ENCODE measurements at places on chromosomes 5 and 9.

DNA sequence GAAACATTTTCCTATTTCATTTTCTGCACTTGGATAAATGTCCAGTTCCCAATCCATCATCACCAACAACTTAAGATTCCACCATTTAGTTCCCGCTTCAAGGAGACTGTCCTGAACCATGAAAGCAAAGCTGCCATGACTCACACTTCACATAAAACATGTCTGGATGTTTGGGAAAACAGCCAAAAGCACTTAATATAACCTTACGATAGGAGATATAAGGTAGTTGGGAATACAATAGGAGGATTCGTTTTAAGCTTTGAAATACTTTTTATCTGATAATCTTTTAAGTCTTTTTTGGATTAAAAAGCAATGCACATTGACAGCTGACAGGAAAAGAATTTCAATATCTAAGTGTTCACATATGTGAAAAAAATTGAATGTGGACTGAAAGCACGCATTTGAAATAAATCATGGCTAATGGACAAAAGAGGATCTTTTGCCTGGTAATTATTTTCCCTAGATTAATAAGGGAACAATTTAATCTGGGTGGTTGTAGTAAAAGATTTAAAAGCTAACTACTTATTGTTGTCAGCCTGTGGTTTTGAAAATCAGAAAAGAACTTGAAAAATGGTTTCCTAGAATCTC lies 17.3 kb upstream of the TGFBI start:
- no peak for DNase-seq
- no peaks in the 10 kb centered on the region for H3K36me3 ChIP-seq
- H3K27ac ChIP-seq: no peak overlapping the region

DNA sequence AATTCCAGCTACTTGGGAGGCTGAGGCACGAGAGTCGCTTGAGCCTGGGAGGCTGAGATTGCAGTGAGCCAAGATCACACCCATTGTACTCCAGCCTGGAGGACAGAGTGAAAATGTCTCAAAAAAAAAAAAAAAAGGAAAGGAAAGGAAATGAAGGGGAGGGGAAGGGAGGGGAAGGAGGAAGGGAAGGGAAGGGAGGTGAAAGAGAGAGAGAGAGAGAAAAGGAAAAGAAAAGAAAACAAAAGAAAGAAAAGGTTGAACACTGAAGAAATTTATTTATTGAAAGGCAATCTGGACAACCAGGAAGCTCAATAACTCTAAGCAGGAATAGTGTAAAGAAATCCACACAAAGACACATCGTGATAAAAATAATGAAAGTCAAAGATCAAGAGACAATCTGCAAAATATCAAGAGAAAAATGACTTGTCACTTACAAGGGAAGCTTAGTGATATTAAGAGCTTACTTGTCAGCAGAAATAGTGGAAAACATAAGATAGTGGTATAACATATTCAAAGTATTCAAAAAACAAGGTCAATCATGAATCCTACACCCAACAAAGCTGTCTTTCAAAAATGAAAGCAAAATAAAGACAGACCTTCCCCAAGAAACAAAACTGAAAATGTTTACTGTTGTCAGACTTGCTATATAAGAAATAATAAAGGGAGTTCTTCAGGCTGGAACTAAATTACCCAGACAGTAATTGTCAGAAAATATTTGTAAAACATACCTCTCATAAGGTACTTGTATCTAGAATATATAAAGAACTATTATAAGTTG lies 10.9 kb upstream of the RIMOC1 start:
- H3K4me3 ChIP-seq: no peak overlapping the region
- H3K4me1 ChIP-seq: peaks cover 7% of the 10 kb centered on the region
- H3K27ac ChIP-seq: no peak overlapping the region
- H3K36me3 ChIP-seq: no peaks in the 10 kb centered on the region
- no peak for DNase-seq

DNA sequence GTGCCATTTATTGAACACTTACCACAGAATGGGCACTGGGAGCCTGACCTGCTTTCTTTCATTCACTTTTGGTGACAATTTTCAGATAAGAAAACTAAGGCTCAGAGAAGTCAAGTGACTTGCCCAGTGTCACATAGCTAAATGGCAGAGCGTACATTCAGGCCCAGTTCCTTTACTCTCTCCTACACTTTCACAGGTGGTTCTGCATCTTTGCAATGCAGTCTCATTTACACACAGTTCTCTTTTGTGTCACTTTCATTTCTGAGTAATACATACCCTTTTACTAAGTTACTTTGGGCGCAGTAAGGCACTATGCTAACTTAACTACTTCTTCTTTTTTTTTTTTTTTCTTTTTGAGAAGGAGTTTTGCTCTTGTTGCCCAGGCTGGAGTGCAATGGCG lies 8.3 kb downstream of the NFIL3 start:
- no peaks in the 10 kb centered on the region for H3K36me3 ChIP-seq
- no peaks in the 10 kb centered on the region for H3K4me1 ChIP-seq
- H3K4me3 ChIP-seq: no peak overlapping the region
- H3K27ac ChIP-seq: no peak overlapping the region
- H3K27me3 ChIP-seq: no peaks in the 10 kb centered on the region

DNA sequence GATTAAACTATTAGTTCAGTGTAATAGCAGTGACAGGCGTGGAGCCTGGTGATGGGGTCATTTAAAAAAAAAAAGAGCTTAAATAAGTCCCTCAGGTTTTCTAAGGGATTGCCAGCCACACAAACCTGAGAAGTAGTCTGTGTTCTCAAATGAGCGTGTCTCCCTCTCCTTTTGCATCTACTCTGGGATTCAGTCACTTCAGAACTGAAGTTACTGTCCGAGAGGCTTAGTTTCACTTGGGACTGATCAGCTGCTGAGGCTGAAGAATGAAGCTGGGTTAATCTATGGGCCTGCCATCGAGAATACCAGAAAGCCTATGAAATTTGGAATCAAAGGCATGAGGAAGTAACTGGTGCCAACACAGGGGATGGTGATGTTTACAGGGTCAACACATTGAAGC lies 310.1 kb downstream of the ADAMTS6 start:
- no peaks in the 10 kb centered on the region for H3K27me3 ChIP-seq
- H3K36me3 ChIP-seq: no peaks in the 10 kb centered on the region
- no peak overlapping the region for H3K27ac ChIP-seq
- no peak overlapping the region for H3K4me3 ChIP-seq
- DNase-seq: no peak

DNA sequence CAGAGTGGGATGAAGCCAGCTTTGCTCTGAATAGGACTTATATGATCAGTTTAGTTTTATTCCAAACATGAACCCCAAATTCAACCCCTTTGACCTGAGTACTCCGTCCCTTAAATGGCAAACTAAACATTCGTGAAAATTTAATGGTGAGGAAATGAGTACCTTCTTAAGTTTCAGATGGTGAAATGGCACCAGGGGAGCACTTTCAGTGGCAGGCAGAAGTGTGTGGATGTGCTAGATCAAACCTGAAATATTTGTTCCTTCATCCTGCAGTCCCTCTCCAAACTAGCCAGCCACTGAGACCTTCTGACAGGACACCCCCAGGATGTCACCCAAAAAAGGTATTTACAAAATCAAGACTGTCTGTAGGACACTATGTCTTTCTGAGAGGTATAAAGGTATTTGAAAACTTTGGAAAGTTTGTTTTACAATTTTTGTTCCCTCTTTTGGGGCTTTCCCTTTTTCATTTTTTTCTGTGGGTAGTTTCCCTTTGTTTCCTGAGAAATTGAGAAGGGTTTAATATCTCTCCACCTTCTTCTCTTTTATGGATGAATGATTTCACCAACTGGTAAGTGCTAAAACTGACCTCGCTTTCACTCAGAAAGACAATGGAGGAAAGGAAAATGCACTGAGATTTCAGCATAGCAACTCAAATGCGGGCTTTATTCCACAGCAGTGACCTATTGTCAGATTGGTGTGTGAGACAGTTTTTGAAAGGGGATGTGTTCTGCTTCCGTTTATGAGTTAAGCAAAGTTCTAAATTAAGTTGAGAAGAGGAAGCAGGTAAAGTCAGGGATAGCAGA lies 127.1 kb downstream of the TMC1 start:
- no peaks in the 10 kb centered on the region for H3K4me1 ChIP-seq
- H3K27me3 ChIP-seq: peaks cover 3% of the 10 kb centered on the region
- H3K27ac ChIP-seq: no peak overlapping the region
- no peak overlapping the region for H3K4me3 ChIP-seq
- DNase-seq: no peak

- no peak overlapping the region for H3K4me3 ChIP-seq
- no peaks in the 10 kb centered on the region for H3K4me1 ChIP-seq
- no peak overlapping the region for H3K27ac ChIP-seq
- H3K36me3 ChIP-seq: no peaks in the 10 kb centered on the region
- no peaks in the 10 kb centered on the region for H3K27me3 ChIP-seq
- DNase-seq: no peak
Measured at GRCh38 chr5:2303431-2304100, 420.8 kb upstream of the IRX4 start.

GRCh38 chr5:89064736-89065135 lies 181.8 kb upstream of the MEF2C start:
- no peaks in the 10 kb centered on the region for H3K36me3 ChIP-seq
- no peaks in the 10 kb centered on the region for H3K4me1 ChIP-seq
- no peak overlapping the region for H3K4me3 ChIP-seq
- no peaks in the 10 kb centered on the region for H3K27me3 ChIP-seq

DNA sequence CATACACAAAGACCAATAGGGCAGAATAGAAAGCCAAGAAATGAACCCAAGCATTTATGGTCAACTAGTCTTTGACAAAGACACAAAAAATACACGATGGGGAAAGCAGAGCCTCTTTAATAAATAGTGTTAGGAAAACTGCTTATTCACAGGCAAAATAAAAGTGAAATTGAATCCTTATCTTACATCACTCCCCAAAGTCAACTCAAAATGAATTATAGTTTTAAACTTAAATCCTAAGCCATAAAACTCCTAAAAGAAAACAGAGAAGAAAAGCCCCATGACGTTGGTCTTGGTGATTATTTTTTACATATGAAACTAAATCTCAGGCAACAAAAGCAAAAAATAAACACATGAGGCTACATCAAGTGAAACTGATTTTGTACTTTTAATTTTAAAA lies 46.8 kb downstream of the CHSY3 start:
- H3K27me3 ChIP-seq: no peaks in the 10 kb centered on the region
- H3K4me3 ChIP-seq: no peak overlapping the region
- H3K4me1 ChIP-seq: no peaks in the 10 kb centered on the region
- DNase-seq: no peak

DNA sequence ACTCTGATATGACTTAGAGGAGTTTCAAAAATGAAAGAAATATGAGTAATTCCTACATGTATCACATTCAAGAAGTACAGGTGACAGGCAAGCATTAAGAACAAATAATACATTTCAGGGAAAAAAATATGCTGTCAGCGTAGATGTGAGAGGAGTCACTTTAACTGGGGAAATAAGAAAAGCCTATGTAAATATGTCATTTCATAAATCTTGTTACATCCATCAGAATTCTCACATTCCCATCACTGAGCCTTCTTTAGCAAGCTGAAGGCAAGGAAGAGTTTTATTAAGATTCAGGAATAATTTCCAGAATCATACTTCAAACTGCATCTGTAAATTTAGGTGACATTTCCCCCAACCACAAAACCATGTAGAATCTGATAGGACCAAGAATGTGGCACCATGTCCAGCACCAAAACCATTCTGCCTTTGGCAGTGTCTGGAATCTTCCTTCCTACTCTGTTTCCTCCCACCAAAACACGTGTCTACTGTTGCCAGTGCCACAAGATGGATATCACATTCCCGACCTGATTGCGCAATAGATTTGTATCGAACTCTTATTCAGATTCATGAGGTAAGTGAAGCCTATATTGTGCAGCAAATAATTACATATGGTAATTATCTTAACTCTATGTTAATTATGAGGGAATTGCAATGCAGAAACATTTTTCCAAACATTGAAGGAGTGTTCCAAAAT lies 690.9 kb downstream of the ISL1 start:
- H3K4me3 ChIP-seq: no peak overlapping the region
- no peak for DNase-seq
- no peaks in the 10 kb centered on the region for H3K36me3 ChIP-seq
- H3K4me1 ChIP-seq: no peaks in the 10 kb centered on the region
- no peaks in the 10 kb centered on the region for H3K27me3 ChIP-seq
- H3K27ac ChIP-seq: no peak overlapping the region

DNA sequence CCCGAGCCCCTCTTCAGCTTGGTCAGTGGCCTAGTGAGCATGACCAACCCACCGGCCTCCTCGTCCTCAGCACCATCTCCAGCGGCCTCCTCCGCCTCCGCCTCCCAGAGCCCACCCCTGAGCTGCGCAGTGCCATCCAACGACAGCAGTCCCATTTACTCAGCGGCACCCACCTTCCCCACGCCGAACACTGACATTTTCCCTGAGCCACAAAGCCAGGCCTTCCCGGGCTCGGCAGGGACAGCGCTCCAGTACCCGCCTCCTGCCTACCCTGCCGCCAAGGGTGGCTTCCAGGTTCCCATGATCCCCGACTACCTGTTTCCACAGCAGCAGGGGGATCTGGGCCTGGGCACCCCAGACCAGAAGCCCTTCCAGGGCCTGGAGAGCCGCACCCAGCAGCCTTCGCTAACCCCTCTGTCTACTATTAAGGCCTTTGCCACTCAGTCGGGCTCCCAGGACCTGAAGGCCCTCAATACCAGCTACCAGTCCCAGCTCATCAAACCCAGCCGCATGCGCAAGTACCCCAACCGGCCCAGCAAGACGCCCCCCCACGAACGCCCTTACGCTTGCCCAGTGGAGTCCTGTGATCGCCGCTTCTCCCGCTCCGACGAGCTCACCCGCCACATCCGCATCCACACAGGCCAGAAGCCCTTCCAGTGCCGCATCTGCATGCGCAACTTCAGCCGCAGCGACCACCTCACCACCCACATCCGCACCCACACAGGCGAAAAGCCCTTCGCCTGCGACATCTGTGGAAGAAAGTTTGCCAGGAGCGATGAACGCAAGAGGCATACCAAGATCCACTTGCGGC lies 1.8 kb downstream of the EGR1 start:
- no peaks in the 10 kb centered on the region for H3K27me3 ChIP-seq
- DNase-seq: no peak
- H3K4me1 ChIP-seq: peaks cover 42% of the 10 kb centered on the region
- no peak overlapping the region for H3K27ac ChIP-seq

DNA sequence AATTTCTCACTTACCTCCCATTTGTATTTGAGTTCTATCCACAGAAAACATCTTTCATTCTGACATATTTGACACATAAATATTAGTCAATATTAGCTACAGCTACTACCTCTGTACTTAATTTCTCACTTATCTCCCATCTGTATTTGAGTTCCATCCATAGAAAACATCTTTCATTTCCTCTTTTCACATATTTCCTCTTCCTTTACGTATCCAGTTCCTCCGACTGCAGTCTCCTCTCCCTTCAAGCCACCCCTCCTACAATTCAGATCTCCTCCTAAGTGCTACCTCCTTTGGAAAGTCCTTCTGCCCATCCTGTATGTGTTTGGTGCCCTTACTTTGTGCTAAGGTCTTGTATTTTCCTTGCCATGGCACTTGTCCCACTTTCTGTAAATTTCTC lies 1.6 kb downstream of the SREK1IP1 start:
- H3K27me3 ChIP-seq: no peaks in the 10 kb centered on the region
- peaks cover 25% of the 10 kb centered on the region for H3K36me3 ChIP-seq
- H3K4me1 ChIP-seq: peaks cover 47% of the 10 kb centered on the region
- H3K27ac ChIP-seq: 0 out of 2 replicates have a peak overlapping the region, but pooled peaks have one; percentile 2
- no peak for DNase-seq

DNA sequence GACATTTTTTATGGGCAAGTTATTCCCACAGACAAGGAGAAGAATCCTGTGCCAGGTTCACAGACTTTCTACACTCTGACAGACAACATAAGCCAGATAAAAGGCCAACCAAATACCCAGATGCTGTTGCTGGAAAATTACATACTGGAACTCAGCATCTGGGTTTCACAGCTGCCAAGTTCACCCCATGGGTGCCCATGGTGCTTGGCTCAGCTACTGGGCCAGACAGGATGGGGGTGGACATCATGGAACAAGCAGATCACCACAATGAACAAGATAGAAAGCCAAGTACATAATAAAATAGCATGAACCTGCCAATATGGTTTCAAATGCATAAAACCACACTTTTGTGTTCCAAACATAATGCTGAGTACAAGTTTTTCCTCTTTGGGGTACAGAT lies 999.8 kb downstream of the NR2F1-AS1 start:
- no peak for DNase-seq
- H3K36me3 ChIP-seq: no peaks in the 10 kb centered on the region
- H3K4me1 ChIP-seq: no peaks in the 10 kb centered on the region
